Stimulated activated CD4-positive, alpha-beta T cell treated with anti-CD3 and anti-CD28 coated beads, Interleukin-15, amount 100 ng/mL, for 1 hour (primary cell): ENCODE measurements at places on chromosomes 7 and 10.

GRCh38 chr10:33333260-33334101 lies 986 bp downstream of the NRP1 start:
- DNase-seq: no peak

GRCh38 chr7:105875505-105875904 lies 894 bp downstream of the ATXN7L1 start:
- no peak for DNase-seq

DNA sequence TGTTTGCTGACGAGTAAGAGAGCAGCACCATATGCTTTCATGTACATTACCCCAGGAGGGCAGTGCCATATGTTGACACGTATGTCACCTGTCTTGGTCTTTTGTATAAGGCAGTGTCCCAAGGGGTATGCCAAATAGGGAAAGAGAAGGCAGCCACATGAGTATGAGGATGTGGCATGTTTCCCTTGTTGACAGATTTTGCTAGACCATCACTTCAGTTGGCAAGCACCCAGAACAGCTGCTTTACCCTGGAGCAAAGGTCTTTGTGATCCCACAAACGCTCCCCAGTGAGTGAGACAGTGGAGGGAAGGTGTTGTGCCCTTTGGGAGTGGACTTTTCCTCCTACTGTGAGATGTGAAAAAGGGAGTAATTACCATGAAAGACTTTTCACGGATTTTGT lies 350.1 kb downstream of the ETV1 start:
- no peak for DNase-seq

DNA sequence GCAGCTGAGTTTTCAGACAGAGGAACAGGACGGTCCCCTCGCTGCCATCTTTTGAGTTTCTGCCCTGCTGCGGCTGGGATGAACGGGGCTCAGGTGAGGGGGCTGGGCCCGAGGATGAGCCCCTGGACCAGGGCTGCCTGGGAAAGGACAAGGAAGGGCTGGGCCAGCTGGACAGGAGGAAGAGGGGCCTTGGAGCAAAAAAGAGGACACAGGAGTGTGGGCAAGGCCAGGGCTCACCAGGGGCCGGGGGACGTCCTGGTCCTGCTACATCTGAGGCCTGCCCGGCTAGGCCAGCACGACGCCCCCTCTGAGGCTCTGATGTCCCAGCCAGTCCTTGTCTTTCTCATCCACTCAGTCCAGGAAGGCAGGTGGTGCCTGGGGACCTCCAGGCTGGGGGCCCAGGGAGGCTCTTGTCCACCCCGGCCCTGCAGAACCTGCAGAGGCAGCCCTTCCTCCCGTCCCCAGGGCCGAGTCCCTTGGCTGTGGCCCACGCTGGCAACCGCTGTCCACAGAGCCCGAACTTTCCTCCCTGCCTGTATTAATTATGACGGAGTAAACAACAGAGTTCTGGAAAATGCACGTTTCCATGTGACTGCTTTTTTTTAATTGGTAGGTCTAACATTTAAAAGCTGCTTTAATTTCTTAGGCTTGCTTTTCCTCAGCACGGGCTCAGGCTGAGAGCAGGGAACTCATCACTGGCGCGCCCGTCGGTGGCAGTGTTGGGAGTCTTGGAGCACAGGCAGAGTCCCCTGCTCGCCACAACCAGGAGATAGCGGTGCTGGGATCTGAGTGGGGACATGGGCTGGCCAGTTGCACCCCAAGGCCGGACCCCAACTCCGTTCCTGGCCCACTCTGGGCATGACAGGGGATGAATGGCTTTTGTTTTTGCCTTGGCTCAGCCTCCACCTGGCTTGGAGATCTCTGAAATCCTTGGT lies 187.7 kb downstream of the ELFN1 start:
- DNase-seq: no peak

DNA sequence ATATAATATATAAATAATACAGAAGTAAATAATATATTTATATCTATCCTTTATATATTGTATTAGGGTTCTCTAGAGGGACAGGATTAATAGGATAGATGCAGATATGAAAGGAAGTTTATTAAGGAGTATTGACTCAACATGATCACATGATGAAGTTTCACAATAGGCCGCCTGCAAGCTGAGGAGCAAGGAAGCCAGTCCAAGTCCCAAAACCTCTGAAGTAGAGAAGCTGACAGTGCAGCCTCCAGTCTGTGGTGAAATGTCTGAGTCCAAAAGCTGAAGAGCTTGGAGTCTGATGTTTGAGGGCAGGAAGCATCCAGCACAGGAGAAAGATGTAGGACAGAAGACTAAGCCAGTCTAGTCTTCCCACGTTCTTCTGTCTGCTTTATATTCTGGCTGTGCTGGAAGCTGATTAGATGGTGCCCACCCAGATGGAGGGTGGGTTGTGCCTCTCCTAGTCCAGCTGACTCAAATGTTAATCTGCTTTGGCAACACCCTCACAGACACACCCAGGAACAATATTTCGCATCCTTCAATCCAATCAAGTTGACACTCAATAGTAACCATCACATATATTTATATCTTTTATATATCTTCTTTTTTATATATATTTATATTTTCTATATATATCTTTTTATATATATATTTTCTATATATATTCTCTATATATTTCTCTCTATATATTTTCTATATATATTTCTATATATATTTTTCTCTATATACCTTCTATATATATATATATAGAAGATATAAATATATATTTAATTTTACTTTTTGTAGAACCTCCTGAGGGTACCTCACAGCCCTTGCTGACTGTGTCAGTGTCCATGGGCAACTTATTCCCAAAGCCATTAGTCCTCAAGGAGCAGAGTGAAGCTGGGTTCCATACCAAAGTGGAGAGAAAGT lies 24.6 kb upstream of the AKR1B10 start:
- DNase-seq: no peak

GRCh38 chr7:106466867-106467266 lies 182.1 kb upstream of the NAMPT start:
- no peak for DNase-seq

DNA sequence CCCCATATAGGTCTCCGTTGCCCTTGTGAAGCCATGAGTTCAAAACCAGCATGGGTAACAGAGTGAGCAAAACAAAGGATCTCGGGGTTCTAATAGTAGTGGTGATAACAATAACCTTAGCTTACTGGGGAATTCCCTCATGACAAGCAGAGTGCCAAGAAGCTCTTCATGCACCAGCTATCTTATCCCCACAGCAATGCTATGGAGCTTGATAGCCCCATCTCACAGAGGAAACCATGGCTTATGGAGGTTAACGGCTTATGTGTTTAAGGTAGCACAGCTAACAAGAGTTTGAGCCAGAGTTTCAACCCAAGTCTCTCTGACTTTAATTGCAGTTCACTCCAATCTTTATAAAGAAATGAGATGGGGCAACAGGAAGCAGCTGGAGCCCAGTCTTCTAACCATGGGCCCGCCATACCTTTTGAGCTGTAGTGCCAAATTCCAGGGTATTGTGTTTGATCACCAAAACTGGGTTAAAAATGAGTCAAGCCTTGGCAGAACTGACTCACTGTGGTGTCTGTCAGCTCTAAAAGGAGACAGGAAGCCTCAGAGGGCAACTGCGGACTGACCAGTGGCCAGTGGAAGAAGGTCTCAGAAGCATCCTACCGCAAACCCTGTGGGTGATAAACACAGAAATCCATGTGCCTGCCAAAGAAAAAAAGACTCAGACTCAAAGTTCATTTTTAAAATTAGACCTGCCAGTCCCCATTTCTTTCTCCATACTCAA lies 16.5 kb upstream of the PLAU start:
- no peak for DNase-seq

GRCh38 chr10:49844775-49845595 lies 82.9 kb upstream of the OGDHL start:
- no peak for DNase-seq

DNA sequence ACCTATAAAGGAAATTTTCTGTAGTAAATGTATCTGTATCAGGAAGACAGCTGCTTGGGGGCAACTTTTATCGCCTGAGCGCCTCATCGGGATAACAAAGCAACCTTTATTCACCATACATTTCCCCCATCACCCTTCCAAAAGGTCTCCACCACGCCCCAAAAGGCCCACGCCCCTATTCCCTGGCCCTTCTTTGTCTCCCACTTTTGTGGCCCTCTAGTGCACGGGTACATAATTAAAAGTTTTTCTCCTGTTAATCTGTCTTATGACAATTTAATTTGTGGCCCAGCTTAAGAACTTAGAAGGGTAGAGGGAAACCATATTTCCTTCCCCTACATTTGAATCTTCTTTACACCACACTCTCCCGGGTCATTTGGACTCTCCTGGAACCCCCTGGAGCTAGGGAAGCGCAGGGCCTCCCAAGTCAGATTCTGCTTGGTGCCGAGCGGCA lies 625 bp downstream of the RP9 start:
- DNase-seq: peak; percentile 16

- DNase-seq: no peak
These were observed 126.0 kb downstream of the SGMS1 start for GRCh38 chr10:50497758-50498157.

DNA sequence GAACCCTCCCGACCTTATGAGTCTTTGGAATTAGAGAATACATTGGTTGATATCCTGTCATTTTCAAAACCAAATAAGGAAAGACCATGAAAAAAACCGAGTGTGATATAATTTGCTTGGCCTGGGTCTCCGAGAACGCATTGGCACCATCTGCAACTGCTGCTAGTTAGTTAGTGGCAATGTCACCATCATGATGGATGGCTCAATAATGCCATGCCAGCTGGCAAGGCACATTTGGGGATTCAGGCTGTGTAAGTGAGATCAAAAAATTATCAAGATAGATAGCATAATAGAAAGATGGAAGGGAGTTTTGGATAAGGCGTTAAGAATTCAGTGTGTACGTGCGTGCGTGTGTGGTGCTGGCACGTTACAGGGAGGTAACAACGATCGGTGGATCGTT lies 134.7 kb upstream of the TCERG1L start:
- DNase-seq: no peak

DNA sequence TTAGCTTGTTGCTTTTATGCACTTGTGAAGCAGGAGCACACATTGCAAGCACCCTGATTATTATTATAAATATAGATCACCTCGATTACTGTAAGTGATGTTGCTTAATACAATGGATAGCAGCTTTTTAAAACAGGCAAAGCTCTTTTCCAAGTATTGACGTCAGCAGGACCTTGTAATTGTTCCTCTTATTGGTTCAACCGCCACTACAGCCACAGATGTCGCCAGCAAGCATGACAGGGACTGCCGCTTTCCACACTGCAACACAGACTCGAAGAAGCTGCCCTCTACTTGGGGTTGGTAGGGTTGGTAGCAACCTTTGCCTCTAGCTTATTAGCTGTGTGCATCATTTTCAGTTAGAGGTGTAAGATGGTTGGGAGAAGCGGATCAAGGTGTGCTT lies 167.6 kb downstream of the ZNF365 start:
- DNase-seq: no peak

GRCh38 chr10:103969857-103970627 lies 3.1 kb downstream of the SLK start:
- no peak for DNase-seq

- no peak for DNase-seq
These were observed 17.6 kb upstream of the EXOC6 start for GRCh38 chr10:92830478-92831389.

DNA sequence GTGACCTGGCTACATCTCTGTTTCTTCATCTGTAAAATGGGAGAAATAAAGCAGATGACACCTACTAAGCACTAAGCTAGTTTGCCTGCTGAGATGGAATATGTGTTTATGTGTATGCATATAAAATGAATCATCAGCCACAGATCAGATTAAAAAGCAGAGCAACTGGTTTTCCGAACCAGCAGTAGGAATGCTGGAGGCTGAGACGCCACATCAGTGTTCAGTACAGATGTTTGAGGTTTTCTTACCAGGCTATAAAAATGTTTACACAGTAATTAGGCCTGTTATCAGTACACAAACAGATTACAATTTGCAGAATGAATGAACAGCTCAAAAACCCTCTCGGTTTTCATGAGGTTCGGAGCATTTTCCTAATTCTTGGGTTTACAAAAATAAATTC lies 85.8 kb downstream of the CALN1 start:
- no peak for DNase-seq

DNA sequence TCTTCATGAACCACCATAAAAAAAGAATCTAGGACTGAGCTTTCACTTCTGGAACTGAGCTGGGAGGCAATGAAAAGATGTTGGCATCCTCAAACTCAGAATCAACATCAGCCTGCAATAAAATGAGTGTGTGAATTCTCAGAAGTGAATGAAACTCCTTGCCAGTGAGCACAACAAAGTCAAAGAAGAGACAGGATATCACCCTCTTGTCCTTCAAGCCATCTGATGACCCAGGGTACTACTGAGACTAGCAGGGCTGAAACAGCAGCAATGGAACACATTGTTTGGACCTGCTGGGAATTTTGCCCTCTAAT lies 13.0 kb downstream of the SLC25A13 start:
- DNase-seq: no peak

DNA sequence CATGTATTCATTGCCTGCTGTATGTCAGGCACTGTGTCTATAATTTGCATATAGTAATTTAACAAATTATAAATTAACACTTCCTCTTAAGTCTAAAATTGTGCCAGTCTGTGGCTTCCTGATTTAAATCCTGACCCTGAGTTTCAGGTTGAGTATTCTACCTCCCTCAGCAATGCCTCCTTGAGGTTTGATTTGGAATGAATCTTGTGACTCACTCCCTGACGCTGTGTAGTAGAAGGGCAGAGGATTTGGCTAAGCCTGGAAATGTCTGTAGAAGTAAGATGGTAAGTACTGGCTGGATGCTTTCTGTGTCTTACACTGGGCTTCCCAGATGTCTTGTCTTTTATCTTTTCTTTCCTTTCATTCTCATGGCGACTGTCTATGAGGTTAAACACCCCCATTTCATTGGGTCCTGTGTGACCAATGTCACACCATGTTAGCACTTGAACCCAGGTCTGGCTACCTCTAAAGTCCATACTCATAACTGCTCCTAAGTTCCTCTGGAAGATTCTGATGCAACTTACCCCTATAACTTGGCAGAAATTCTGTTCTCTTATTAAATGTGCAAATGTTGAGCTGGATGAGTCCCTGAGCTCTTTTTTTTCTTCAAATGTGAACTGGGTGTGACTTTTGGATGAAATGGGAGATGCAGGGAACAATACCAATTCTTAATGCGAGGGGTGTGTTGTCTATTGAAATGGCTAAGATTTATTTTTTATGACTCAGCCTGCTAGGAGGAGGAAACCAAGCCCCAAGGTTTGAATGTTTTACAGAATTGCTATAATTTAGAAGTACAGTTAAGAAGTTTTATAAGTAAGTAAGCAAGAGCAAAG lies 48.5 kb downstream of the PLCE1 start:
- DNase-seq: no peak

GRCh38 chr10:34539533-34540315 lies 275.4 kb downstream of the PARD3 start:
- no peak for DNase-seq
